Gastroesophageal sphincter (tissue), 4 donors: ENCODE measurements at places on chromosomes 4 and X.

- no peak for ATAC-seq
These were observed 78.1 kb upstream of the GPC4 start for GRCh38 chrX:133493366-133493765.

DNA sequence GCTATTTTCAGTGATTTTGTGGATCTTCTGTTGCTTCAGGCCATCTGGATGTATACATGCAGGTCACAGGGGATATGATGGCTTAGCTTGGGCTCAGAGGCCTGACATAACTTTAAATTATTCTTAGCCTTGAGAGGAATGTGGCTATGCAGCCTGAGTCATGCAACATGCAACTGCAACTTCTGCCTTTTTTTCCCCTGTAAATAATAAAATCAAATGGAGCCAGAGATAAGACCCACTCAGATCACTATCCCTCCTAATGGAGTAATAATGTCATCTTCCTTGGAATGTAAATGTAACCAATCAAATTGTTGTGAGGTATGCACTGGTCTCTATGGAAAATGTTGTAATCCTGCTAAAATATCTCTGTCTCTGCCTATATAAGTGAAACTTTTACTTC lies 54.9 kb downstream of the MAGEB17 start:
- ATAC-seq, result no peak

- no peak for ATAC-seq
These were observed 76.9 kb downstream of the PJA1 start for GRCh38 chrX:69088171-69088938.

GRCh38 chr4:189785257-189785656 lies 155.4 kb upstream of the FRG1 start:
- no peak for ATAC-seq

- no peak for ATAC-seq
These were observed 30.8 kb downstream of the COMMD8 start for GRCh38 chr4:47432749-47433148.

- no peak for ATAC-seq
These were observed 26.3 kb upstream of the PDS5A start for GRCh38 chr4:40003986-40004385.

GRCh38 chr4:27248829-27249228 lies 388.2 kb downstream of the STIM2 start:
- ATAC-seq, result peak; percentile 82

GRCh38 chrX:619812-620531 lies 10.6 kb upstream of the SHOX start:
- ATAC-seq, result no peak

DNA sequence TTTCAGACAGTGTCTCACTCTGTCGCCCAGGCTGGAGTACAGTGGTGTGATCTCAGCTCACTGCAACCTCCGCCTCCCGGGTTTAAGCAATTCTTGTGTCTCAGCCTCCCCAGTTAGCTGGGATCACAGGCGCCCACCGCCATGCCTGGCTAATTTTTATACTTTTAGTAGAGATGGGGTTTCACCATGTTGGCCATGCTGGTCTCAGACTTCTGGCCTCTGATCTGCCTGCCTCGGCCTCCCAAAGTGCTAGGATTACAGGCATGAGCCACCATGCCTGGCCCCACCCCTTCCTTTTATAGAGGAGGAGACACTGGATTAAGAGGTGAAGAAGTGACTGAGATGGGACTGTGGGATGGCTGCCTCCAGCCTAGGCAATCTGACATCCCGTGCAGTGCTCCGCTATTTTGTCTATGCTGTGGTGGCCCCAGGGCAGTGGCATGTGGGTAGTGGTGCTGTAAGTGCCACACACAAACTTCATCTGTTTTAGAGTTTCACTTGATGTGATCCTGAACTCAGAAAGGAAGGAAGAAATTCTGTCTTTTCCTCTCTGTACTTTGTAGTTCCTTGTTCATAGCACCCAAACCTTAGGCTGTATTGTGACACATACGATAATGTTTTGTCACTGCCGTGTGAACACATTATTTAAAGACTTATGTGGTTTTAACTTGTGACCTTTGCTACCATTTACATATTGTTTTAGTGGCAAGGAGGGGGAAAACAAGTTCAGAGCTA lies 48.9 kb downstream of the FNIP2 start:
- peak; percentile 36 for ATAC-seq

- ATAC-seq, result no peak
These were observed 985.0 kb downstream of the C4orf33 start for GRCh38 chr4:130080872-130081451.

DNA sequence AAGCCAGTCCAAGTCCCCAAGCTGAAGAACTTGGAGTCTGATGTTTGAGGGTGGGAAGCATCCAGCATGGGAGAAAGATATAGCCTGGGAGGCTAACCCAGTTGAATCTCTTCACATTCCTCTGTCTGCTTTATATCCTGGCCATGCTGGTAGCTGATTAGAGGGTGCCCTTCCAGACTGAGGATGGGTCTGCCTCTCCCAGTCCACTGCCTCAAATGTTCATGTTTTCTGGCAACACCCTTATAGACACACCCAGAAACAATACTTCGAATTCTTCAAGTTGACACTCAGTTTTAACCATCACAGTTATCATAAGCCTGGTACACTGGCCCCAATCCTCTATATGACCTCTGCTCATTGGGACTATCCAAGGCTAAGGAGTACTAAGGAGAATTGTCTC lies 124.1 kb upstream of the WDR1 start:
- no peak for ATAC-seq

- ATAC-seq, result no peak
These were observed 570 bp upstream of the RNF128 start for GRCh38 chrX:106725931-106726330.

DNA sequence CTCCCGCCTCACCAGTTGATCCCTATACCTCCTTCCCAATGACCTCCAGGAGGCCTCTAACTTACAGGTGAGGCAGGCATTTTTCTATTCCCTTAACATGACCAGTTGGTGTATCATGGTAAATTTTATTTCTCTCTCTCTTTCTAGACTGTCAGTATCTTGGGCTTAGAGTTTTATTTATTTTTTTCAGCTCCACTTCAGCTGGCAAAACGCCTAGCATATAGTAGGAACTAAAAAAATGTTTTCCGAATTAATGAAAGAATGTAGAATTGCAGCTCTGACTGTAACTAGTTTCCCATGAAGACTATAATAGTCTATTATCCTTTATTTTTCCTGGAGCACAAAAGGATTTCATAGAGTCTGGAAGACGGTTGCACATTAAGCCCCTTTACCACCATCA lies 84.8 kb downstream of the PDE5A start:
- ATAC-seq, result no peak

DNA sequence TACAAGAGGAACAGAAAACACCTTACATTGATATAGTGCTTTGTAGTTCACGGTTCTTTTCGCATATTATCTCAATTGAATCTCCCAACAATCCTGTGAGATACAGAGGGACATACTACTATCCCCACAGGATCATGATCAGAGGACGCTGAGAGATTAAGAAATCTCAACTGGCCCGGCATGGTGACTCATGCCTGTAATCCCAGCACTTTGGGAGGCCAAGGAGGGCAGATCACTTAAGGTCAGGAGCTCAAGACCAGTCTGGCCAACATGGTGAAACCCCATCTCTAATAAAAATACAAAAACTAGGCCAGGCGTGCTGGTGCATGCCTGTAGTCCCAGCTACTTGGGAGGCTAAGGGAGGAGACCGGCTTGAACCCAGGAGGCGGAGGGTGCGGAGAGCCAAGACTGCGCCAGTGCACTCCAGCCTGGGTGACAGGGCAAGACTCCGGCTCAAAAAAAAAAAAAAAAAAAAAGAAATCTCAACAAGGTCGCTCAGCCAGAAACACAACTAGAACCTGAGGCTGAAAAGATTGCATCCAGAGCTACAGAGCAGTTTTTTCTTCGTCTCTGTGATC lies 7.4 kb downstream of the APOO start:
- ATAC-seq, result peak; percentile 53

GRCh38 chr4:82643994-82644733 lies 82.4 kb upstream of the TMEM150C start:
- ATAC-seq, result no peak

DNA sequence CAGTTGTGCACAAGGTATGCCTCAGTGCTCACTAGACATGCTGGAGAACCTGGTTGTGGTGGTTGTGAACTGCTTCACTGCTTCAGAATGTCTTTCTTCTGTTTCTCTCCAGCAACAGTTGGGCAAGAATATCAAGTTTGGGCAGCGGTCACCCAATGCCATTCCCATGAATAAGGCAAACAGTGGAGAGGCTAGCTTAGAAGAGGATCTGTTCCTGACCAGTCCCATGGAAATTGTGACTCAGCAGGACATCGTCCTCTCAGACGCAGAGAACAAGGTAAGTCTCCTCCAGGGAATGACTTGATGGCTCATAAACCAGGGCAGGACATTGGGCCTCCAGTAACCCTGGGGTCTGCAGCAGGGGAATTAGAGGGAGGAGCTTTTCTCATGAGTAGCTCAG lies 79.9 kb downstream of the AASDH start:
- no peak for ATAC-seq

DNA sequence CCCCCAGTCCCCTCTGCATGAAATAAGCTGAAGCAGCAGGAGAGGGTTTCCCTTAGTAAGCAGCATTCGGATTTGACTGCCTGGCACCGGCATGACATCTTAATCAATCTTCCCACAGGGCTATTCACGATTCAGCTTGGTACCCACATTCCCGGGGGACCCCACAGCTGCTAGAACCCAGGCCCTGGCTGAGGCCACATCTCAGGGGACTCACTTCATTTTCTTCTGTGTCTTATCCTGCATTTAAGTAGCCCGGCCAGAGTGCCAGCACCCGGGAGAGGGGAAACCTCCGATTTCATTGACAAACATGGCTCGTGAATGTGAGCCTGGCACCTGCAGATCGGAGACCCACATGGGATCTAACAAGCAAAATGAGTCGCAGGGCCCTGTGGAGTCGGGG lies 52.3 kb upstream of the CRMP1 start:
- ATAC-seq, result no peak

DNA sequence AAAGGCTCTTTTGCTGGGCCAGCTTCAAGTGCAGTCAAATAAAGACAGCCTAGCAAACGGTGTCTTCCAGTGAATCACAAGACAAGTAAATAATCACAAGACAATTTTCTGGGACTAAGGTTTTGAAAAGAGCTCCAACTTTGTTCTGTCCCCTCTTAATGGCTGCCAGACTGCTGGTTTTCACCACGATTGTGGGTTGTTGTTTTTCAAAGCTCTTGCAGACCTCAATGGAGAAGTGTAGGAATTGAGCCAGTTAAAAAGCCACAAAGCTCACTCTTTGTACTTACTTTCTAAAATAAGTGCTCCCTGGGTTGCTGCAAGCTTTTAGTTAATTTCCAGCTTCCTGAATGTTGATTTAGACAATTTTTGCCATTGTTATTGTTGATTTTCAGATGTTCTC lies 405.8 kb upstream of the HTR2C start:
- ATAC-seq, result no peak

DNA sequence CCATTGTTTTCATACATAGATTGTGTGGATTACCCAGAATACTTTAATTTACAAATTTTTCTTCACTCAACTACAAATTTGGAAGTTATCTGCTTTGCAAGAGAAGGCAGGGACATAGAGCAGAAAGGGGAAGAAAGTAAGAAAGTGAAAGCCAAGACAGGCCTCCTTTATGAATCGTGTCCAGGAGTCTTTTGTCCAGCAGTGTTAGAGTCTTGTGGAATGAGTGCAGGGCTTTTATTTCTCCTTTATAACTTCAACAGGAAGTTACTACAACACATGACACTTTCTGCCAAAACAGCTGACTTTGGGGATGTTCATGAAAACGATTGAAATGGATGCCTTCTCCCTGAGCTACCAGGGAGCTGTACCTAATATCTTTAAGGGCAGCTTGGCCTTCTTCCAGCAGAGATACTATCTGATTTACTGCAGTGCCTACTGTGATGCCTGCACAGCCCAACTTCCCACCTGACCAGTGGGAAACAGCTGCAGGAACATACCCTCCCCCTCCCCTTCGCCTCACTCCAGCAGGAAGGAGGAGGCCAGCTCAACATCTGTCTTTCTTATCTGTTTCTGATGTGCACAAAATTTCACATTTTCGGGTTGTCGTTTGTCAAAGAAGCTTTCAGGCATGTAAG lies 557.7 kb upstream of the SLIT2 start:
- ATAC-seq, result no peak

DNA sequence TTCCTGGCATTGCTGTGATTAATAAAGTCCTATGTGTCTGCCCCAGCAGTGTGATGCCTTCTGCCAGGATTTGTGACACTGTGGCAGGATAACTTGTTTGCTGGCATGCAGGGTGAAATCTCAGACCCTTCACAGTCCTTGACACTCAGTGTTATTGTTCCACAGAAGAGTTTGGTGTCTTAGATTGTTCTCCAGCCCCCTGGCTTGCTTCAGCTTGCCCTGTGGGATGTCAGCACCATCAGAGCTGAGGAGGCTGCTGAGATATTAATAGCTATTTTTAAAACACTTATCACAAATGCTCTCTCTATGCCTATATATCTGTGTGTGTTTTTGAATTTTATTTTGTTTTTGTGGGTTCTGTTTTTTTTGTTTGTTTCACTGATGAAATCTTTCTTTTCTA lies 136.9 kb downstream of the TSPAN5 start:
- ATAC-seq, result no peak

DNA sequence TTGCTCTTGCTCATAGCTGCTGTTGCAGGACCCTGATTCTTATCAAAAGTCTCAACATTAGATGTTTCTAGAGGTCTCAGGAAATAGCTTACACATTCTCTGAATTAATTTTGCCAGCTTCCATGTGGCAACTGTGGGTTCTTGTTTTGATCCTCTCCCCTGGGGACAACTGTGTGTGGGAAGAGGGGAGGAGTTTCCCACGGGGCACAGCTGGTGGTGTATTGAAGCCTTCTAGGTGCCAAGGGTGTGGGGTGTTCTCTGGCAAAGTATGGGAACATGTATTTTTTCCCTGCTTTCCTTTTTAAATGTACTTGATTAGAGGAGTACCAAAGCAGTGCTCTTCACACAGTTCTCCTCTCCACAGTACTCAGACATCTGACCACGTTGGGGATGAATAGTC lies 212.7 kb downstream of the RPA4 start:
- ATAC-seq, result no peak

DNA sequence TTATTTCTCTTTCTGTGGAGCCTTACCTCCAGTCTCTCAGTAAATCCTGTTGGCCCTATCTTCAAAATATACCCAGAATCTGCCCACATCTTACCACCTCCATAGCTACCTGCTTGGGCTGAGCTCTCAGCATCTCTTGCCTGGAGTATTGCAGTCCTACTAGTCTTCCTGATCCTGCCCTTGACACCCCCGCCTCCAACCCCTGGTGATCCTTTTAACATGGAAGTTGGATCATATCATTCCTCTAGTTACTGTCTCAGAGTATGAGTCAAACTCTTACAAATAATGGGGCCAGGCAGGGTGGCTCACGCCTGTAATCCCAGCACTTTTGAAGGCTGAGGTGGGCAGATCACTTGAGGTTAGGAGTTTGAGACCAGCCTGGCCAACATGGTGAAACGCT lies 43.1 kb upstream of the SETD7 start:
- ATAC-seq, result no peak

- no peak for ATAC-seq
These were observed 607.8 kb upstream of the ZFP42 start for GRCh38 chr4:187387739-187388138.

- no peak for ATAC-seq
These were observed 79.6 kb upstream of the VCX3A start for GRCh38 chrX:6614506-6614905.

DNA sequence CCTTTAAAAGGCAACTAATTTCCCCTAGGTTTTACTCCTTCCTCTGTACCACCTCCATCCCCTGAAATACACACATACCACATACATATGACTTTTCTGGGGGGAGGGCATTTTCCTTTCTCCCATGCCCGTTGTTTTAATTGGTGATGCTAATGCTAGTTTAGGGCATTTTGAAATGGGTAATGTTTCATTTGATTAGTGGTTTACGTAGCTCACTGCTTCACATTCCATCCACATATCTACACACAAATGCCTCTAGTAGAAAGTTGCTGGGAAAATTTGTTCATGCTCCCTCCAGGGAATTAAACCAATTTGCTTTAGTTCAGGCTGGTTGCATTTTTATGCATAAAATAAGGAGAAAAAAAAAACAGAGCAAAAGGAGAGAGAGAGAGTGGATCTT lies 231.2 kb downstream of the FRAS1 start:
- no peak for ATAC-seq
